ENCODE measurements at places on chromosomes 12 and 14.

DNA sequence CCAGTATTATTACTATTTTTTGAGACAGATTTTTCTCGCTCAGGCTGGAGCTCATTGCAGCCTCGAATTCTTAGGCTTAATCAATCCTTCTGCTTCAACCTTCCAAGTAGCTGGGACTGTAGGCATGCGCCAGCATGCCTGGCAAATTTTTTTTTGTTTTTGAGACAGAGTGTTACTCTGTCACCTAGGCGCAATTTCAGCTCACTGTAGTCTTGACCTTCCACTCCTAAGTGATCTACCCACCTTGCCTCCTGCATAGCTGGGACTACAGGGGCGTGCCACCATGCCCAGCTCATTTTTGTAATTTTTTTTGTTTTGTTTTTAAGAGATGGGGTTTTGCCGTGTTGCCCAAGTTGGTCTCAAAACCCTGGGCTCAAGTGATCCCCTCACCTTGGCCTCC lies 15.2 kb downstream of the ERC1 start:
- H3K36me3 ChIP-seq = no peaks in the 10 kb centered on the region
- no peaks in the 10 kb centered on the region for H3K27me3 ChIP-seq
- H3K27ac ChIP-seq = no peak overlapping the region

GRCh38 chr12:9870286-9870866 lies 1.2 kb upstream of the CLEC2B start:
- no peaks in the 10 kb centered on the region for H3K27me3 ChIP-seq
- no peak overlapping the region for H3K4me3 ChIP-seq
- DNase-seq = no peak
- H3K27ac ChIP-seq = no peak overlapping the region

DNA sequence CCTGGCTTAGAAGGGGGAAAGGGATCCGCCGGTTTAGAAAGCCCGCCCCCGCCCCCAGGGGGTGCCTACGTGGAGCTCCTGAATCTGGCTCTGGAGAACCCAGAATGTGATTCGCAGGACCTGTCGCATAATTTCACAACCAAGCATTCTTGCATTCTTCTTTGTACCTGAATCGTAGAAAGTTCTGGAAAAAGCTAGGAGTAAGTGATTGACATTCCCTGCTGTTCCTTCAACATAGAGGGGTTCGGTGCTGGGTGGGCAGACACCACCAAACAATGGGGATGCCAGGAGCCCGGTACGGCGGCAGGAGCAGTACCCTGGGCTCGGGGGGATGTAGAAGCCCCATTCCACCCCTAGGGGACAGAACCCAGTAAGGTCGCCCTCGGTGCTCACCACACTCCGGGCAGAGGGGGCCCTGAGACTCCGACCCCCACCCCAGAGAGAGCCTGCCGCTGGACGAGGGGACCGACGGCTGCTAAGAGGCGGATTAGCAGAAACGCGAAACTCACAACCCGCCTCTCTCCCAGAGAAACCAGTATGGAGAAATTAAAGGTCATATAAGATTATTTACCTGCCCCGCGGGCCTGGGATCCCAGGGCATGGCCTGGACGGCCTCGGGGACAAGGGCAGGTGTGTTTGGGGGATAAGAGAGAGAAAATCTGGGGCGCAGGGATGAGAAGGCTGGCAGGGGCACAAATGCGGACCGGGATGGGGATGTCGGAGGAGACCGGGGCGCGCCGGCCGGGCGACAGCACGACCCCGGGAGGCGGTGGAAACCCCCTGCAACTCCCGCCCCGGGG lies 520 bp downstream of the CSRP2 start:
- H3K4me3 ChIP-seq = peak overlapping the region; percentile 95
- peak; percentile 90 for DNase-seq
- no peaks in the 10 kb centered on the region for H3K36me3 ChIP-seq
- H3K27me3 ChIP-seq = no peaks in the 10 kb centered on the region
- peaks cover 30% of the 10 kb centered on the region for H3K4me1 ChIP-seq
- H3K27ac ChIP-seq = peak overlapping the region; percentile 99

- no peaks in the 10 kb centered on the region for H3K36me3 ChIP-seq
- DNase-seq = no peak
- H3K27ac ChIP-seq = no peak overlapping the region
- no peaks in the 10 kb centered on the region for H3K27me3 ChIP-seq
- H3K4me1 ChIP-seq = no peaks in the 10 kb centered on the region
Measured at GRCh38 chr14:52336241-52336640, 22.1 kb downstream of the PTGER2 start.

- DNase-seq = no peak
- no peak overlapping the region for H3K27ac ChIP-seq
- H3K27me3 ChIP-seq = no peaks in the 10 kb centered on the region
- peaks cover 4% of the 10 kb centered on the region for H3K36me3 ChIP-seq
Measured at GRCh38 chr12:4530160-4530559, 8.5 kb upstream of the RAD51AP1 start.

DNA sequence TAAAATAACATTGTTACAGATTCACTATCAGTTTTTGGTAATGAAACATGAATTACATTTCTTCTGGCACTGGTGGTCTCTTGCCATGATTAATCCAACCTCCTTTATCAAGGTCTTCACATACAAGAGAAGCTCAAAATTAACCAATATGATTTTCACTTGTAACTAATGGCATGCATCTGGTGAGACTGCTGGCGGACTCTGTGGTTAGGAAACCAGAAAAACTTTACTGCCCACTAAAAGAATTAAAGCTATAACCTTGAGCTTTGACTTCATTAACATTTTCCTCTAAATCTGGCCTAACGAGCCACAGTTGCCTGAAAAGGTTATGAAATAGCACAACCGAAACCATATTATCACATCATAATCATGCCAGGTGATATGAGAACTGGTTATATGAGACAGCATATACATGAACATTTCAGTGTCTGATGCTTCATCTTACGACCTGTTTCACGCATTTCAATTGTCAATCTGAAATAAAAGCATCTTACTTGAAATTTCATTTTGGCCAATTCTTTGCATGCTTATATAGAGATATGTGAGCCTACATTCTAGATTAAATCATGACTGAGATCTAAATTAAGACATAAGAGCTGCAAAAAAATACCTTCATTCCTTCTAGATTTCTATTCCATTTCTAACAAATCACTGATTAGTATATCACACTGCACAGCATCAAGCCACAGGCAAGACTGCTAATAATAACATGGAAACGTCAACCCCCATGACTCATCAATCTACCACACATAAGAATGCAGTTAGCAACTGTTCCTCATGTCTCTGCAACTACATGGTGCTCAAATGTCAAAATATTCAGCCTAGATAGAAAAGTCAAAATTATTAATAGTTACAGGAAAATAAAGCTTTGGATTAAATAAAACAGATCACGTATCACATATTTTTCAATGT lies 89.3 kb downstream of the OSBPL8 start:
- no peak overlapping the region for H3K4me3 ChIP-seq
- H3K27me3 ChIP-seq = no peaks in the 10 kb centered on the region
- DNase-seq = no peak
- peaks cover 13% of the 10 kb centered on the region for H3K4me1 ChIP-seq
- H3K36me3 ChIP-seq = no peaks in the 10 kb centered on the region

DNA sequence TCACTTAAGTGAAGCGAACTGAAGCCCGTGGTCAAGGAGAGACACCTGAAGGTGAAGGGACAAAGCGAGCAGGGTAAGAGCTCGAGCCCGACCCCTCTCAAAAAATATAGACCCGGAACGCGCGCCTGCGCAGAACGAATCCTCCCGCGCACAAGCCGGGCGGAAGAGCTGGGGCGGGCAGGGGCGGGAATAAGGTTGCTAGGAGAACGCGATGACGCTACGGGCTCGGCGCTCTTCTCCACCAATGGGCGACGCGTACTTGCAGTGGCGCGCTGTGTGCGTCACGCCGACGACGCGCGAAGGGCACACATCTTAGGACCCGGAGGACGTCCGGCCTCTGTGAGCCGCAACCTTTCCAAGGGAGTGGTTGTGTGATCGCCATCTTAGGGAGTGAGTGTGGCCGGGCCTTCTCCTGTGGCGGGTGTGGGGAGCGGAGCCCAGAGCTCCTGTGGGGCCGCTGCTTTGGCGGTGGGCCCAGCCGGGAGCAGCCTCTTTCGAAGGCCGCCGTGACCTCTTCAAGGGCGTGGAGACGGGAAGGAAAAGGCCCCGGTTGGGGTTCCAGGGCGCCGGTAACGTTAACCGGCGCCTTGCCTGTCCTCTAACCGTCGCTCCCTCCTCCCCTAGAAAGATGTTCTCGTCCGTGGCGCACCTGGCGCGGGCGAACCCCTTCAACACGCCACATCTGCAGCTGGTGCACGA lies at the start of gene SLC25A3:
SLC25A3 (plus strand) TSS at position 336 of the 699 bp plus-strand sequence; CDS start at position 629, 293 bp downstream.
- DNase-seq = peak; percentile 97
- H3K27ac ChIP-seq = peak within 1 kb of the TSS; percentile 91
- peaks cover 32% of the 10 kb centered on the region for H3K36me3 ChIP-seq
- H3K27me3 ChIP-seq = no peaks in the 10 kb centered on the region
- H3K4me3 ChIP-seq = peak within 1 kb of the TSS; percentile 80

DNA sequence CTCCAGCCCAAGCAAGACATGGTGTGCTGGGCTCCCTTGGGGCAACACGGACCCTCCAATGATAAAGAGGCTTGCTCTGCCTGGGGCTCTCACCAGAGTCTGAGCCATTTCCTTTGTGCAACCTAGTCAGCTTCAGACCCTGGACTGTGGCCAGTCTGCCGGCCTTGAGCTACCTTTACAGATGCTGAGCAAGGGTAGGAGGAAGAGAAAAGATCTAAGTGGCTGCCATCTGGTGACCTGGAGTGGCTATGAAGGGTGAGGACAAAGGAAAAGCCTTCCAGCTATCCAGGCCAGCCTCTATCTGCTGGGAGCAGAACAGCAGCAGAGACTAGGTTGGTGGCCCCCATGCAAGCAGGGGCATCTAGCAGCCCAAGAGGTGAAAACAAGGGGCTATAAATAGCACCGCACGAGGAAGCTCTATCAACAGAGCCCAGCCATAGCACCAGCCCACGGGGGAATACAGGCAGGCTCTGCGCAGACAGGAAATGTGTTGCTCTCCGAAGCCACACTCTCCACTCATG lies 230.1 kb downstream of the FOXN3 start:
- no peak overlapping the region for H3K4me3 ChIP-seq
- peaks cover 5% of the 10 kb centered on the region for H3K36me3 ChIP-seq
- no peaks in the 10 kb centered on the region for H3K27me3 ChIP-seq

- no peaks in the 10 kb centered on the region for H3K27me3 ChIP-seq
- no peaks in the 10 kb centered on the region for H3K36me3 ChIP-seq
- no peak for DNase-seq
- H3K27ac ChIP-seq = no peak overlapping the region
Measured at GRCh38 chr14:25622763-25623162, 572.8 kb upstream of the STXBP6 start.

DNA sequence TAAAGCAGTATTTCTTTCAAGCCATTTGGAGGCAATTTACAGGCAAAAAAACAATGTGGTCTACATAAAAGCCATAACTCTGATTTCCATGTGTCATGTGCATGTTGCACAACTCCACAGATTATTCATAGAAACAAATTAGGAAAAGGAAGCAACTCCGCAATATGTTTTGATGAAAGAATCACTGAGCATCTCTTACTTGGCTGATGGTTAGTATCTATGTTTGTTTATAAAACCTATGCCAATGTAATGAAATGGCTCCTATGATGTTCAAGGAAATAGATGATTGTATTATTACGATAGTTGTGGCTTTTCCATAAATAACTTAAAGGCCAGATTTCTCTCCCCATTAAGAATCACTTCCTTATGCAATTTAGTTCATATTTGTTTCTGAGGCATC lies 373.7 kb downstream of the CCDC91 start:
- H3K27ac ChIP-seq = no peak overlapping the region
- H3K36me3 ChIP-seq = no peaks in the 10 kb centered on the region
- no peak for DNase-seq
- no peak overlapping the region for H3K4me3 ChIP-seq
- no peaks in the 10 kb centered on the region for H3K27me3 ChIP-seq

- peak; percentile 84 for DNase-seq
- H3K36me3 ChIP-seq = no peaks in the 10 kb centered on the region
- no peaks in the 10 kb centered on the region for H3K27me3 ChIP-seq
Measured at GRCh38 chr12:119115296-119115905, 63.3 kb upstream of the HSPB8 start.

DNA sequence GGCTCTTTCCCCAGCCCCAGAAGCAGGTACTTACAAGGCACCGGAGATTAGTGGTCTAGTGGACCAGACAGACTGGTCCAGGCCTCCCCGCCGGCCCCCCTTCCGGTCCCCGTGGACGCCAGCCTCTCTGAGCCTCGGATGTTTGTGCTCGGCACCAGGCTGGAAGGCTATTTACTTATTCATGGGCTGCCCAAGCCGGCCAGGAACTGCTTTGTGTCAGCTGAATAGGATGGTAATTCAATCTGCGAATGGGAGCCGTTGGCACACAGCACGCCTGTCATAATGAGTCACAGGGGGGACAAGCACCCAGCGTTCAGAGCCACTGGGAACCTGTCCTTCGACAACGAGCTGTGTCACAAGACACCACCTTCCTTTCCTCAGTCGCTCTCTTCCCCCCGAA lies 82.3 kb downstream of the RIMBP2 start:
- DNase-seq = peak; percentile 53
- no peak overlapping the region for H3K27ac ChIP-seq
- no peak overlapping the region for H3K4me3 ChIP-seq
- H3K27me3 ChIP-seq = no peaks in the 10 kb centered on the region
- H3K4me1 ChIP-seq = peaks cover 9% of the 10 kb centered on the region

- DNase-seq = peak; percentile 11
- H3K27me3 ChIP-seq = no peaks in the 10 kb centered on the region
- peaks cover 46% of the 10 kb centered on the region for H3K4me1 ChIP-seq
- H3K27ac ChIP-seq = peak overlapping the region; percentile 91
Measured at GRCh38 chr12:93740751-93741150, 63.6 kb downstream of the CRADD start.

- no peaks in the 10 kb centered on the region for H3K4me1 ChIP-seq
- no peaks in the 10 kb centered on the region for H3K36me3 ChIP-seq
- no peak for DNase-seq
- no peaks in the 10 kb centered on the region for H3K27me3 ChIP-seq
- no peak overlapping the region for H3K4me3 ChIP-seq
Measured at GRCh38 chr14:83467811-83468210, 1934.2 kb upstream of the SEL1L start.

- H3K36me3 ChIP-seq = no peaks in the 10 kb centered on the region
- no peak overlapping the region for H3K4me3 ChIP-seq
- no peak overlapping the region for H3K27ac ChIP-seq
- no peaks in the 10 kb centered on the region for H3K27me3 ChIP-seq
- DNase-seq = no peak
Measured at GRCh38 chr12:104471336-104471735, 14.6 kb downstream of the CHST11 start.

GRCh38 chr14:73234029-73234428 lies 3.3 kb upstream of the PAPLN start:
- peaks cover 58% of the 10 kb centered on the region for H3K4me1 ChIP-seq
- DNase-seq = no peak
- no peak overlapping the region for H3K4me3 ChIP-seq
- H3K27ac ChIP-seq = no peak overlapping the region
- no peaks in the 10 kb centered on the region for H3K36me3 ChIP-seq
- H3K27me3 ChIP-seq = peaks cover 35% of the 10 kb centered on the region

GRCh38 chr12:69579029-69579428 lies 6.2 kb upstream of the CCT2 start:
- H3K27me3 ChIP-seq = no peaks in the 10 kb centered on the region
- H3K4me1 ChIP-seq = no peaks in the 10 kb centered on the region
- no peak overlapping the region for H3K27ac ChIP-seq
- no peaks in the 10 kb centered on the region for H3K36me3 ChIP-seq

GRCh38 chr14:95741038-95741490 lies 27.1 kb upstream of the TCL1A start:
- H3K4me1 ChIP-seq = no peaks in the 10 kb centered on the region
- no peak for DNase-seq

Measured in GM23338 (cell line).